ENCODE measurements at places on chromosomes 3 and 15.
A peak's percentile ranks its signal among the peaks of the same experiment; 100 is the strongest.

DNA sequence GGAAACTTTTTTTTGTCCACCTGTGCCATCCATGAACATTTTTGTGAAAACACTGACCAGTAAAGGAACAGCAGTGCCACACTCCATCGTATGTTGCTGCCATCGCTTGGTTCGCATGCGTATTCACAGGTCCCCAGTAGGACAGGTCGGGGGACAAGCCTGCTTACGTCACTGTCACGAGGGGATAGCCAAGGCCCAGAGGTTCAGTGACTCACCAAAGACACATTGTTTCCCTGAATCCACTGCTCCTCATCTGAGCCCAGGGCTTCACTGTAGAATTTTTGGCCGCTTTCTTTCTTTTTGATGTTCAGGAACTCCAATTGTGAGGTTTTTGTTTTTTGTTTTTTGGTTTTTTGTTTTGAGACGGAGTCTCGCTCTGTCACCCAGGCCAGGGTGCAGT is 5.9 kb downstream of the ADPRH start:
- DNase-seq = no peak

- no peak for DNase-seq
Measured at GRCh38 chr15:40766194-40766815, 2.4 kb downstream of the GCHFR start.

DNA sequence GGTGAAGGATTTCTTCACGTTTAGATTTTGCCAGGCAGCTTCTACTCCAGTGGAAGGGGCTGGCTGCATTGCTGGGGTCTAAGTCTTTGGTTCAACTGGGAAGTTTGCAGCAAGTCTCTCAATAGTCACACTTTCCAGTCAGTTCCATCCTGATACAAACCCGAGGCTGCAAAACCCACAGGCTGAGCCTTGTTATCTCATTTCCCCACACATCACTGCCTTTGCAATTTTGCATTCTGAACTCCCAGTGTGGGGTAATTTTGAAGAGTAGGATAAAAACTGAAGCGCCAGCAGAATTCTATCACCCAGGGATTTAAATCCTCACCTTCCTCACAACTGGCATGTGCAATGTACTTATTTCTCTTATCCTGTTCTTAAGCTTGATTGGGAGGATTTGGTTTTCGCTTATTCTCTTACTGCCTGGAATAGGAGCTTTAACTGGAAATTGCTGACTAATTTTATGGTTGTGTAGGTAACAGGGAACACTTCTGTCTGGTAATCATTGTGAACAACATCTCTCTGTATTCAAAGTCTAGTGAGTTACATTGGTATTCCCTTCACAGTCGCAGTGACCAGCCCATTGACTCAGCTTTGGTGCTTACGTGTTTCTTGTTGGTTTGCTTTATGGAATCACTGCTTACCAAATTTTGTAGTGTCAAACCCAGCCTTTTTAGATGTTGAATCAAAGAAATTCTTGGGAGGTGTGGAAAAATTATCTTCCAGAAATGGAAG is 142.0 kb upstream of the TOPAZ1 start:
- no peak for DNase-seq

- DNase-seq = no peak
Measured at GRCh38 chr3:16788440-16789056, 96.2 kb upstream of the PLCL2 start.

GRCh38 chr3:64340641-64341101 is 115.4 kb upstream of the PRICKLE2 start:
- DNase-seq = no peak

DNA sequence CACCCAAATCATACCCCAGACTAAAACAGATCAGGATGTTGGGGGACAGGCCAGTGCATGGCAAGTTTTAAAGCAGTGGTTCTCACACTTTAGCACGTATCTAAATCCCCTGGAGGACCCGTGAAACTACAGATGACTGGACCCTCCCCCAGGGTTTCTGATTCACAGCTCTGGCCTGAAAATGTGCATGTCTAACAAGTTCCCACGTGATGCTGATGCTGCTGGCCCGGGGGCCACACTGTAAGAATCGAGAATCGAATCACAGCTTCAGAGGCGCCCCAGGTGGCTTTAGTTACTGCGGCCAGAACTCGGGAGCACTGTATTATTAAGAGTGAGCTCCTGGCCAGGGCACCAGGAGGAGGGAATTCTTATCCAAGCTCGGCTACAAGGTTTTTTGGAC is 11.6 kb downstream of the ADAMTS17 start:
- DNase-seq = no peak

DNA sequence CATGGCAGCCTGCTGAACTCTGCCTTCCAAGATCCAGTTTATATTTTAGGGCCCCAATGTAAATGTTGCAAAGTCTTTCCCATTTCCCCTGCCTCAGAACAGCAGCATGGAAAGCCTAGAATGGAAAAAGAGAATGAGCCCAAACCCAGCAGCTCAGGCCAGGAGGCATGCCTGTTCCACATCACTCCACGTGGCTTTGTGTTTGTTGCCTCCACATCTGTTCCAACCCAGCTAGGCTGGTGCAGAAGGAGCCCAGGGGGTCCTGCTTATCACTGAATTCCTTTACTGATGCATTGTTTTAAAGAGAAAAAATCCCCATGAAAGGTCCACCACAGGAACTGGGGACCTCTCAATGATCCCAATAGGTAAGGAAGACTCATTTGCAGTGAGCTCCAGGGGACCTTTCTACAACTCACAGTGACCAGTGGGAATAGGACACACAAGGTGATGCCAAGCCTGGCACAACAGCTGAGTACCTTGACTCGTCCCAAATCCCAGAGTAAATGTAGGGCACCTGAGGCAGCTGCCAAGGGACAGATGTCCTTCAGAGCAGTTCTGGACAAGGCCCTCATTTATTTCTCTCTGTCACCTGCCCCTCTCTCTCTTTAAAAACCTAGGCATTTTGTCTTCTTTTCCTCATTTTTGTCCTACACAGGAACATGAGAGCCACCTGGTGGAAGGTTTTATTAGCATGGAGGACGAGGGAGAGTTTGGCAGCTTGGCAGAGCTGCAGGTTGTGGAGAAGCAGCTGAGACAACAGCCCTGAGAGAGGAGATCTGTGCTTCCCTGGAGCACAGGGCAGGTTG is 41.7 kb upstream of the ADAMTS17 start:
- no peak for DNase-seq

DNA sequence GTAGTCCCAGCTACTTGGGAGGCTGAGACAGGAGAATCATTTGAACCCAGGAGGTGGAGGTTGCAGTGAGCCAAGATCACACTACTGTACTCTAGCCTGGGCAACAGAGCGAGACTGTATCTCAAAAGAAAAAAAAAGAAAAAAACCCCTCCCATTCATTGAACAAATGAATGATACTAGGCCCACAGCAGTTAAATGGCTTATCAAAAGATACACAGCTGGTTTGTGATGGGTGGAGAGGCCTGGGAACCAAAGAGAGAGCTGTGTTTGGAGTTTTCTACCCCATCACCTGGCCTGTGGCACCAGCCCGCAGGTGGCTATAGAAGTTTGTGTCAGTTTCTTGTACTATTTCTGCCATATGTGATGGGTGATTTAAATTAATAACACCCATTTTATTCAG is 43.1 kb upstream of the LCTL start:
- no peak for DNase-seq

DNA sequence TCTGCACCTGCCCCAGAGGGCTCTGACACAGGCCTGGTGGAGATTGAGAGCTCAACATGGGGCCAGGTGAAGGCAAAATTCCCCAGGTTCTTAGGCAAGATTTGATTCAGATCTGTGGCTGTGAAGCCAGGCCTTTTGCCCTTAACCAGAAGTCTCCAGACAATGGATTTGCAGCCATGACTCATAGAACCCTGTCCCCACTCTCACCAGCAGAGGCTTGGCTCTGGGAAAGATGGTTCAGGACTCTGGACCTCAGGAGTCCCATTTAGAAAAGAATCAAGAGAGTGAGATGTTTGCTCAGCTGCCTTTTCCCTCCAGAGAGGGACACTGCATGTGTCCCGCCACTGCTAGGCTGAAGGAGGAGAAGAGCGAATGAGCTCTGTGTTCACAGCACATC is 361.4 kb upstream of the ICE2 start:
- no peak for DNase-seq

GRCh38 chr3:87792534-87793336 is 266.1 kb downstream of the CGGBP1 start:
- DNase-seq = no peak

DNA sequence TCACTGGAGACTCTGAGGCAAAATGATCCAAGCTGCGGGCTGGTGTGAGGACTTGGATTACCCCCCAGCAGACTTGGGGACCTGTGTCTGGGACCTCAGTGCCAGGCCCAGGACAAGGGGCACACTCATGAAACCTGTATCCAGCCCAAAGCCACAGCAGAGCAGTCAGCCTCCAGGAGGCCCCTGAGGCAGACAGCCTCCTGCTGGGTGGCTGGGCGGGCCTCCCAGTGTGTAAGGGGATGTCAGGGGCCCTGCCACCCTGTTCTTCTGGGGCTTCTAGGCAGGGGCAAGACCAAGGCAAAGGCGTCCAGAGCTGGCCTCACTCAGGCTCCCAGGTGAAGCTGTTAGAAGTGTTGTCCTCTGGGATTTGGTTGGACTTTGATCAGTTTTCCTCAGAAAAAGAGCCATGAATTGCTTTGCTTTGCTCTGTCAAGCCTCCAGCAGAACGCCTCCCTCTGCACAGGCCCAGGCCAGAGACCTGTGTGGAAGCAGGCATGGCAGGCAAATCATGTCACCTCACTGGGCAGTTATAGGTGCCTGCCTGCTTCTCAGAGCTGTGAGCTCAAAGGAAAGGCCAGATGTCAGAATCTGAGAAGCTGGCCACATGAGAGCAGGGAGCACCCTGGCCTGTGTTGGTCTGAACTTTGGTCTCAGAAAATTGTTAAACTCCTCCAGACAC is 77.4 kb downstream of the SMAD6 start:
- DNase-seq = no peak

- no peak for DNase-seq
Measured at GRCh38 chr3:56887402-56888025, 85.8 kb upstream of the ARHGEF3 start.

- DNase-seq = peak; percentile 69
Measured at GRCh38 chr3:13091898-13092611, 18.8 kb upstream of the IQSEC1 start.

GRCh38 chr15:56205061-56205876 is 38.4 kb downstream of the RFX7 start:
- no peak for DNase-seq

DNA sequence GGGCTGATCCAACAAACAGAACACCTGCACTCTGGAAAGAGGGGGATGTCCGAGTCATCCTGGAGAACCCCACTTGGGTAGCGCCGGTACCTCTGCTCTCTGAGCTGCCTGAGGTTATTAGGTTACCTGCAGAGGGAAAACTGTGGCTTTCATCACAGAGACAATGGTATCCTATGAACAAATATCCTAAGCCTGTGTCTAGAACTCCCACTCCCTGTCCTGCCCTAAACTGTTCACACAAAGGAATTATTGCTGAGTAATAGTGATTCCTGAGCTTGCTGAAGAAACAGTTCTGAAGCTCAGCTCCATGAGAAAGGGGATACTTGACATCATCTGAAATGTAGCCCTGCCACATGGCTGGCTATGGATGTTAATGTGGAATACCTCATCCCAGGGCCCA is 31.9 kb upstream of the WNT5A start:
- DNase-seq = no peak

- no peak for DNase-seq
Measured at GRCh38 chr3:143648218-143648617, 200.1 kb downstream of the SLC9A9 start.

DNA sequence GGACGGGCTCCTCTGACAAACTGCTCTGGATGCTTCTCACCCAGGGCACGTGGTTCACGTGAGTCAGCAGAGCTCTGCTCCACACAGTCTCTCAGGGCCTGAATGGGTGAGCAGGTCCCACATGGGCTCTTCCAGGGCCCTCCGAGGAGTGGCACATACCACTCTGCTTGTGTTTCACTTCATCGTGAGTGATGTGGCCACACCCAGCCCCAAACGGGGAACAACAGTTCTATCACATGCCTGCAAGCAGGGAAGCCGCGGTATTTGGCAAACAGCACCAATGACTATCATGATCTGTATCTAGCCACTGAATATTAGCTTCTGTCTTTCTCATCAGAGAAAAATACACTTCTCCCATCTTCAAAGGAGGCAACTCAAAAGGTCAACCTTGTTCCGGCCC is 352.8 kb downstream of the GABRG3 start:
- no peak for DNase-seq

DNA sequence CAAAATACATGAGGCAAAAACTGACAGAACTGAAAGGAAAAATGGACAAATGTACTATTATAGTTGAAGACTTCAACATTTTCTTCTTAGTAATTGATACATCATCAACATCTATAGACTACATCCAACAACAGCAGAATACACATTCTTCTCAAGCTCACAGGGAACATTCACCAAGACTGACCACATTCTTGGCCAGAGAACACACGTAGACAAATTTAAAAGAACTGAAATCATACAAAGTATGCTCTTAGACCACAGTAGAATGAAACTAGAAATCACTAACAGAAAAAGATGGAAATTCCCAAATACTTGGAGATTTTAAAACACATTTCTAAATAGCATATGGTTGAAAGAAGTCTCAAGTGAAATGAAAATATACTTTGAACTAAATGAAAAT is 55.1 kb upstream of the NSMCE3 start:
- DNase-seq = no peak

DNA sequence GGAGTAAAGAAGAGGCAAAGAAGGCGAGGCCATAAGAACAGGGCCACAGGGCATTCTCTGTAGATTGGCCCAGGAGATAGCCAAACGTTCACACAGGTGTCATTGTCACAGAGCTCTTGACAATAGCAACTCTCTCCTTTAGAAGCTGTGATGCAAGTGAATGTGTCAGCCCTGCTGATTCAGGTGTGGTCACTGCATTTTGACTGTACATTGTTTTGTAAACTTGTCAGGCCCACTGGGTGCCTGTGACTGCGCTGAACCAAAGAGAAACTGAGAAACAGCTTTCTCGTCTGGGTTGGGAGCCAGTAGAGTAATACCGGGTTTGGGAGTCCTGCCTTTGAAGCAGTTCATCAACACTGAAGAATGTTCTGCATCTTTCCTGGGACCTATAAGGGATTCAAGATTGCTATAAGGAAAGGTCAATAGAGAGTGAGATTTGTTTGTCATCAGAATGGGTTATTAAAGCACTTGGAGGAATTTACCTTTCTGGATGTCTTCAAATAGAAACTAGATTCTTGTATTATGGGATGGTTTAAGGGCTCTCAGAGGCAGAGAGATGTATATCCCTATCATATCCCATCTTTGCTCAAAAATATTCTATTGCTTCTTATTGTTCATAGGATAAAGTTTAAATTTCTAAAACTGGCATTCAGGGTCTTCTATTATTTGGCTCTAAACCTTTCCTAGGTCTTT is 45.4 kb downstream of the TMEM45A start:
- no peak for DNase-seq

DNA sequence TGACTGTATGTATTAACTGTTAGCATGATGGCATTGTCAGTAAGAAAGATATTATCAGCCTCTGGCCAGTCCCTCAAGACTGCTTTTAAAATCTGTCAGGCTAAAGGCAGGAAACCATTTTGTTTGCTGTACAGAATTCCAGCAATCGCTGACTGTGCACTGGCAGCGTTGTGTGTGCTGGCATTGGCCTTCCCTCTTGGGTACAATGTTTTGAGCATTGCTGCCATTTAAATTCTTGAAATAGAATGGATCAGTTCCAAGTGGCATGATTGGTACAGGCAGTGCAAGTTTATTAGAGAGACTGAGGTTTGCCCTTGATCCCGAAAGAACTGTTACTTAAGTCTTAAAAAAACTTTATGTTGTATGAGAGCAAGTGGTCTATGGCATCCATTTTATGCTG is 788.7 kb downstream of the OTOL1 start:
- DNase-seq = no peak
